T-helper 17 cell (primary cell): ENCODE measurements at places on chromosomes 5 and 9. TPM values are rescaled to one million over a fixed set of nuclear protein-coding genes. Genes with fewer than 3 reads are reported as not detected.

The MEF2C gene
- 11.9 TPM for total RNA-seq

The CCL27 gene
- not detected for total RNA-seq

GRCh38 chr9:102497709-102498108 is 497.4 kb upstream of the CYLC2 start:
- H3K36me3 ChIP-seq, result no peaks in the 10 kb centered on the region
- no peaks in the 10 kb centered on the region for H3K27me3 ChIP-seq
- no peak for DNase-seq

GRCh38 chr5:76729373-76730290 is 13.7 kb downstream of the F2R start:
- no peak overlapping the region for H3K27ac ChIP-seq
- DNase-seq, result no peak
- H3K27me3 ChIP-seq, result peaks cover 9% of the 10 kb centered on the region
- peaks cover 4% of the 10 kb centered on the region for H3K36me3 ChIP-seq
- H3K4me3 ChIP-seq, result no peak overlapping the region

- no peak for DNase-seq
- no peaks in the 10 kb centered on the region for H3K36me3 ChIP-seq
- no peak overlapping the region for H3K4me3 ChIP-seq
- H3K27ac ChIP-seq, result no peak overlapping the region
These were observed 184.0 kb downstream of the SYK start for GRCh38 chr9:90985631-90986030.

DNA sequence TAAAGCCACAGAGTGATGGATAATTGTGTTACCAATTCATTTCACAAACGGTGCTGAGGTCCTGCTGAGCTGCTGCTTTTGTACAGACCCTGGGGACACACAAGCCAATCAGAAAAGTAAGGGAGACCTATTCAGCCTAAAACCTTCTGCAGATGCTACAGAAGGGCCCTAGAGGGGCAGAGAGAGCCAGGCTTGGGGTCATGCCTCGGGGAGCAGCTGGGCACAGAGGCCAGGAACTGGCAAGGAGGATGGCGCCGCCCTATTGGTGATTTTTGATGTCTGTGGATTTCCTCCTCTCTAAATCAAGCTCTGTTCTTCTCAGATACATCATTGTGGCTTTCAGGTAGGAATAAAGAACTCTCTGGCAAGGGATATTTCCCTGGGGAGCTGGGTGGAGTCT is 181.9 kb downstream of the ZNF462 start:
- no peak overlapping the region for H3K4me3 ChIP-seq
- H3K36me3 ChIP-seq, result no peaks in the 10 kb centered on the region
- H3K27ac ChIP-seq, result no peak overlapping the region
- no peaks in the 10 kb centered on the region for H3K4me1 ChIP-seq

- H3K27ac ChIP-seq, result peak overlapping the region; percentile 14
- DNase-seq, result no peak
- H3K27me3 ChIP-seq, result no peaks in the 10 kb centered on the region
- H3K4me1 ChIP-seq, result peaks cover 8% of the 10 kb centered on the region
- H3K36me3 ChIP-seq, result no peaks in the 10 kb centered on the region
These were observed 33.5 kb upstream of the PIK3R1 start for GRCh38 chr5:68182094-68182493.

GRCh38 chr5:88948746-88949600 is 66.0 kb upstream of the MEF2C start:
- no peaks in the 10 kb centered on the region for H3K27me3 ChIP-seq
- no peaks in the 10 kb centered on the region for H3K36me3 ChIP-seq

DNA sequence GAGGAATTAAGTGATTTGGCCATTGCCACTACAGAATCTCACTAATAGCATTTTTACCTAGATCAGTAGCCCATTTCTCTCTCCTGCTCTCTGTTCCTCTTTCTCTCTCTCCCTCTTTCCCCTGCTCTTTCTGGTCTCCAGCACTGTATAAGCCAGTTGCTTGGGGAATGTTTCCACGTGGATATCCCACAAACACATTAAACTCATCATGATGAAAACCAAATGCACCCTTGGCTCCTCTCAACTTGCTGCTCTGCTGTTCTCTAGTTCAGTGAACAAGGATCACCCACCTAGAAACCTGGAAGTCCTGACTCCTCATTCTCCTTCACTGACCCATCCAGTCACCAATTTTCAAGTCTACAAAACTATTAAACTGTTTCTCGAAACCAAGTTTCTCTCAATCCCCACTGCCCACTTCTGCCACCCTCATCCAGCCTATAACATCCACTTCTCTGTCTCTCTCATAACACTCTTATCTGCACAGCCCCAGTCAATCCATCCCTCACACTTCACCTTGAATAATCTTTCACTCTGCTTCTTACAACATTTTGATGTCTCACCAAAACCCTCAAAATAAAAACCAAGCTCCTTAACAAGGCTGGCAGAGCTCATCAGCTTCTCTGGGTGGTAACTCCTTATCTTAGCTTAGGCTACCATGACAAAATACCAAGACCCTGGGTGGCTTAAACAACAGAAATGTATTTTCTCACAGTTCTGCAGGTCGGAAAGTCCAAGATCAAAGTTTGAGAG is 79.3 kb downstream of the ARL15 start:
- H3K27me3 ChIP-seq, result no peaks in the 10 kb centered on the region
- no peak for DNase-seq
- no peak overlapping the region for H3K4me3 ChIP-seq
